ENCODE measurements at places on chromosomes 2 and 18.

DNA sequence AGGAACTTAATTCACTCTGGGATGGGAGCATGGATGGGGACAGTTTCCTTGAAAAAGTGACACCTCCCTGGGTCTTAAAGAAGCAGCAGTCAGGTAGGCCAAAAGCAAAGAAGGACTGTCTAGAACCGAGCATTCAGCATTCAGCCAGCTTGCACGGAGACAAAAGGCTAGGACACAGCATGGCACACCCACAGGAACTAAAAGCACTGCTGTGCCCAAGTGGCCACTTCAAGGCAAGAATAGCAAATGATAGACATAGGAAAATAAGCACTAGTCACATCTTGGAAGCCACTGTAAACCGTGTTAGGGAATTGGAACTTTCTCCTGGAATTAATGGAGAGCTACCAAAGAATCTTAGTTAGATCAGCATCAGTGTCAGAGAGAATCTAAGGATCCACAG, 47.0 kb downstream of the LRP2 start:
- no peak for DNase-seq

DNA sequence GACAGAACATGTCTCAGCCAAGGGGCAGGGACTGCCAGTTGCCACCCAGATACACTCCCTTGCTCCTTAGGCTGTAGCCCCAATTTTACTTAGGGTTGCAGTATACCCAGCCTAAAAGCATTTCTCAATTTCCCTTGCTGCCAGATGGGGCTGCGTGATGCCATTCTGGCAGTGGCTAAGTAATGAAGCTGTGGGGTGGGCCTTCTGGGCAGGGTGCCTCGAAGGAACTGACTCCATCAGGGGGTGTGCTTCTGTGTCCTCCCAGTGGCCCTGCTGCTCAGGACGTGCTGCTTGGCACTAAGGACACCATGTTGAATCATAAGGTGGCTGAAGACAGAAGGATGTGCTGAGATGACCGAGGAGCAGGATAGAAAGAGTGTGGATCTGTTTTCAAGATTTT, 74.2 kb downstream of the VWA3B start:
- no peak for DNase-seq

DNA sequence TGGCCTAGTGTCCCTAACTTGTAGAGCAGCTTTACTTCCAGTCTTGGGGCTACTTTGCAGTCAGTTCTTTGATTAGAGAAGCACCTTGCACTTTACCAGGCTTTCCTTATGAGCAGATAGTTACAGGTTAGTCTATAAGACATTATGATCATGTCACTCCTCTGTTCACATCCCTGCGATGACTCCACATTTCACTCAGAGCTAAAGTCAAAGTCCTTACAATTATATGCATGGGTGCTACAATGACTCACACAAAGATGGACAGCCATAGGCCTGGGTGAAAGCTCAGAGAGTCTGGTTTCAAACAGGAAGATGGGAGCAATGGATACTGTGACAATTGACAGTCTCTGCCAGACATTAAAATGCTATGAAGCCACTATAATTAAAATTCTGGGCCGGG, 27.1 kb upstream of the SSB start:
- no peak for DNase-seq

- no peak for DNase-seq
Observed at GRCh38 chr2:149716687-149717086, 129.1 kb upstream of the MMADHC start.

- DNase-seq = no peak
Observed at GRCh38 chr2:184769686-184770085, 171.4 kb downstream of the ZNF804A start.

DNA sequence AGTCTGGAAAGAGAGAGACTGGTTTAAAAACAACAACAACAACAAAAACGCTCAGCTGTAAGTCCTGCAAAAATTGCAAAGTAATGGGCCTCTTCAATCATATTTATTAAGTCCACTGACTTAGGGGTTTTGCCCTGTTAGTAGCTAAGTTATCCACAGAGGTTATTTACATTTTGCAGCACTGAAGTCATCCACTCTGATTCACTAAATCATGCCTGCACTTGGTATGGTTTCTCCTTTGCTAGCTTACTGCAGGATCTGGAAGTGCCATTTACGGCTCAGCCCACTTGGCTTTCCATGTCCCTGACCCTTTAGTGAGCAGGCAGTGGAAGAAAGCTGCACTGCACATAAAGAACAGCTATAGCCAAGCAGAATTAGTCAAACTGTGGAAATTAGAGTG, 484.4 kb downstream of the NRXN1 start:
- peak; percentile 5 for DNase-seq

DNA sequence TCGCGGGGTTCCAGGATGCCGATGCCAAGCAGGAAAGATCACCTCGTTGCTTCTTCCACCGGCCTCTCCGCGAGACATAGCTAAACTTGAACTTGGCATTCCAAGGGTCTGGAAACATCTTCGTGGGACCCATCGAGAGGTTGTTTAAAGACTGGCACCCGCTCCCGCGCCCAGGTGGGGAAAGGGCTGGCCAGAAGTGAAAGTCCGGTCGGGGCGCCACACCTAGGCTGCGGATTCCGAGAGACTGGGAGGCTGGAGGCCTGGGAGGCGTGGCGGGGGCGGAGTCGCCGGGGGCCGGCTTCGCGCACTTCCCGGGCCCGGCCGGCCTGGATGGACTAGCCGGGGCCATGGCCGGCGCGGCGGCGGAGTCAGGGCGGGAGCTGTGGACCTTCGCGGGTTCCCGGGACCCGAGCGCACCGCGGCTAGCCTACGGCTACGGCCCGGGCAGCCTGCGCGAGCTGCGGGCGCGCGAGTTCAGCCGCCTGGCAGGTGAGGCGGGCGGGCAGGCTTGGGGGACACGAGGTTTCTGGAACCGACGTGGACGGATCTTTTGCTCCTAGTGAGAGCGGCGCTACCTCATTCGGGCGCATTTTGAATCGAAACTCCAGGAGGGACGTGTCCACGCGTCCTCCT, at the start of gene MOCOS:
Gene MOCOS (plus strand): TSS at position 305 of the 633 bp plus-strand sequence. CDS start 43 bp downstream, at position 348.
- DNase-seq = peak; percentile 68

- DNase-seq = no peak
Observed at GRCh38 chr2:151264157-151264825, 2.6 kb upstream of the RBM43 start.

DNA sequence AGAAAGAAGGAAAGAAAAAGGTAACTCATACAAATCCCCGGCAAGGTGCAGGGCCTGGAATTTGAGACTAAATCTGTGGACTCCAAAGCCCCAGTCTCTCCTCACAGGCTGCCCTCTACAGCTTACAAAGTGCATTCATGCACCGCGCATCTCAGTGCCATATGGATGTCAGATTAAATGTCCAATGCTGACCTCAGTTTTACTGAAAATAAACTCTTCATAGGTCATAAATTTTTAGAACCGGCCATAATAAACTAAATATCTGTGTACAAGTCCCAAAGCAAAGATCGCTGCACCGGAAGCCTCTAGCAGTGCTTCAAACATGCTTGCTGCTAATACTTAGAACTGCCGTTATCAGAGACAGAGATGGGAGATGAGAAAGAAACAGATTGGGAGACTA, 17.7 kb downstream of the ST6GAL2 start:
- DNase-seq = no peak

- DNase-seq = no peak
Observed at GRCh38 chr2:237287872-237288271, 126.1 kb downstream of the COL6A3 start.

DNA sequence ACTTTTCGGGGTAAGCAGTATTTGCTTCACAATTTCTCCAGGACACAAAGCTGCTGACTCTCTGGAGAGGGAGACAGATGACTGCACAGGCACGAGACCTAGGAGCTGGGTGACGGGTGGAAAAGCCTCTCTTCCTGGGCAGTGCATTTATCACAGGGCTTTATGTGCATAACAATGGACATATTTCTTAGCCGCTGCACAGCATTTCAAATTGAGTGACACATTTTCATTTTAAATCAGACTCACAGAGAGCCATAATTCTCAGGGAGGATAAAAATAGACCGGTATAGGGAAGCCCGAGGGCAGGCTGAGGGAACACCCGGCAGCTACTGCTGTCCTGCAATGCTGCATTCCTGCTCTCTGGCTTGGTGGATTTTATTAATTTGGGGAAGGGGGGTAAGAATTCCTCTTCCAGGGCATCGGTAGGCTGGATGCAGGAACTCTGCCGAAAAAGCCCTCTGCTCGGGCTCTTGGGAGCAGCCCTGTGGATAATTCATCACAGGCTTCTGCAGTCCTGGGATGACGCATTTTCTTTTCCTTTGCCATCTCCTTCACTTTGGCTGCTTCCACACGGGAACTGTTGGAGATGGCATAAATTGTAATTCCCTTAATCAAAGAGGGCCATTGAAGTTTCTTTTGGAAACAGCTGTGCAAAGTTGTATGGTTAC, 108.1 kb upstream of the ACAA2 start:
- no peak for DNase-seq

DNA sequence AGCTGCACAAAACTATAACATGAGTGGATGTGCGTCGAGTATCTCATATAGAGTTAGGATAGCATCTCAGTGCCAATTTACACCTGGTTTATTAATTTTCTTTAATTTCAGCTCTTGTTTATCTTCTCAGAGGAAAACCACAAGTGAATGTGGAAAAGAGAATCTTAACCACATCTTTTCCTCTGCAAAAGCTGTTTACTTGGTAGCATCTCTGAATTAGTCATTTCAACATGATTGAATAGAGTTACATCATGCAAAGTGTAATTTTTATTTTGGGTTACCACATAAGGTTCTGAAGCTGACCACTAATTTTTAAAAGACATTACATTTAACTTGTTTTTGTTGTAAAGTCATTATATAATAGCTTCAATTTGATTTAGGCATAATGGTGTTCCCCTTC, 83.8 kb upstream of the FAM237A start:
- no peak for DNase-seq

Data from RWPE1 (cell line).